ENCODE measurements at places on chromosomes 11 and 22. TPM values are rescaled to one million over a fixed set of nuclear protein-coding genes. Genes with fewer than 3 reads are reported as not detected.

Gene NRGN
- total RNA-seq: 6.1 TPM

Gene GAB4
- not detected for total RNA-seq

Gene PKP3
- total RNA-seq: 70.8 TPM

Gene DGCR6
- total RNA-seq: 1.5 TPM

Gene POU2AF2
- total RNA-seq: 5.0 TPM

Gene OR2D2
- total RNA-seq: not detected

Gene GNAZ
- total RNA-seq: 119 TPM

Gene FAM83F
- 12.1 TPM for total RNA-seq

All from mucosa of gallbladder (tissue), 1 donor.